ENCODE measurements at places on chromosomes 3 and 15. TPM values are rescaled to one million over a fixed set of nuclear protein-coding genes. Genes with fewer than 3 reads are reported as not detected.

- DNase-seq: peak; percentile 24
Measured at GRCh38 chr15:77034695-77035489, 36.0 kb downstream of the TSPAN3 start.

DNA sequence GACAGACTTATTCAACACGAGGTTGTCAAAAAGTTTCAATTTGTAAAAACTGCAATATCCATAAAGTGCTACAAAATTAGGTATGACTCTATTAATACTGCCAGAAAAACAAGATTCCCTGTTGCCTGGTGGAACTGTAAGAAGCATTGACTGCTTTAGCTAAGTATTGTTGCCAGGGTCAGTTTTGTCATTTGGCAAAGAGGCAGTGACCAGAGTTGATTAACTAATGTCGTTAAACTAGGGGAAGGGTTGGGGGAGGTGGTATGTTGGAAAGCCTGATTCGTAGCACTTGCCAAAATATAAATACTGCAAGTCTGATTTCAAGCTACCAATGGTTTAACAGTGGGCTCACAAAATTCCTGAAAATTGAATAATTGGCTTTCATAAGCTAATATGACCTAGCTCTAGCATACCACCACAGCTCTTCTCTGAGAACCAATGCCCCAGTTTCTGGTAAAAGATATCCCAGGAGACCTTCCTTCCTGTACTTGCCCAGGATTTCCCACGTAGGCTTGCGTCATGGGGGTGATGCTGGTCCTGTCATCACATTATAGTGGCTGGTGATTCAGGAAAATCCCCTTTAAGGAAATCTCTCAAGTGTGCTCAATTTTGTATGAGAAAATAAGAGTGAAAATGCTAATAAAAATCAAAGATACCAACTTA is 266.4 kb upstream of the TBC1D5 start:
- DNase-seq: no peak

CKMT1A gene
- 11.4 TPM for total RNA-seq

TBC1D23 gene
- 34.8 TPM for total RNA-seq

PLA2G4E gene
- total RNA-seq: 0.12 TPM

GRCh38 chr15:64500695-64501395 is 40.5 kb downstream of the ZNF609 start:
- no peak for DNase-seq

GRCh38 chr3:141643796-141644195 is 94.3 kb upstream of the RNF7 start:
- no peak for DNase-seq

DNA sequence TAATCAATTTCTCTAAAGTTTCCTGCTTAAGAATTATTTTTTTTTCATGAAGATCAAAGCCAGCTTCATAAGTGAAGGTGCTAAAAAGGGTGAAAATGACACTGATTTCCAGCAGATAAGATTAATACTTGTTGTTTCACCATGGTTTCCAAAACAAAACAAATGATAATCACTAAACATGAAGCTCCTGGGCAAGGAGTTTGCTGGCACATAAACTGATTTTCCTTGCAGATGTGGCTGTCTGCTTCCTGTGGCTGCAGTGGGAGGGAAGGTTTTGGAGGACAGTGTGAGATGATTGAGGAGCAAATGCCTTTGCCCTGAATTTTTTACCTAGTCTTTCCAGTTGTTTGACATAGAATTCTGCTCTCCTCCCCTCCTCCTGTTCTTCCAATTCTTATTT is 228.8 kb downstream of the DIPK2A start:
- no peak for DNase-seq

DNA sequence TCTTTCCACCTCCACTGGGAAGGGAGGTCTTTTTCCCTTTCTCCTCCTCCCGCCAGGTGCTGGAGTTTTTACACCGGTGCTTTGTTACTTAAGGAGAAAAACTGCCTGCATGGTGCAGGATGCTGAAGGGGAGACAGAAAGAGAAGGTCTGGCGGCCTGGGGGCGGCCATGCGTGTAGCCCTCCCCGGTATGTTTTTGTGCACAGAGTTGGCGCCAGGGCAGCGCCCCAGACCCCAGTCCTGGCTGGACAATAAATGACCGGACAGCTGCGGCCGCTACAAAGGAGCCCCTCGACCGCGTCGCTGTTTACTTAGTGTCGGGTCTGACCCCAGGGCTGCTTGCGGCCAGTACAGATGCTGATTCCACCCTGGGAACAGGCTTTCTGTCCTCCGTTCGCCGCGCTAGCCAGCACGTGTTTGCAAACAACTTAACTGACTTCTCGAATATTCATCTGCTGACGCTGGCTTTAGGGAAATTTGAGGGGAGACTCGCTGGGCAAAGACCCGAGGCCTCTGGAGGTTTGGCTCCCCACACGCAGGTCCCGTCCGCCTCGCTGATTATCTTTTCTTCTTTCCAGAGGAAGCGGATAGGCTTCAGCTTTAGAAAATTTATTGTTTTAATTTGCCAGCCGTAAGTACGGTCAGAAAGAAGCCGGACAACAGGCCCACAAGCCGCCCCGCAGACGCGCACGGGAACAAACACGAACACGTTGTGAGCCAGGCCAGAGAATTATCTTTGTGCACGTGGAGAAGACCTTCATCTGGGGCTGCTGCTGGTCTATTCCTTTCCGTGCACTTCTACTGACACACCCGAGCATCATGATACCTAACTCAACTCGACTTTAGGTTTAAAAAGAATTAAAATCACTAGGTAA is 46.9 kb downstream of the ZIC4 start:
- DNase-seq: no peak

DNA sequence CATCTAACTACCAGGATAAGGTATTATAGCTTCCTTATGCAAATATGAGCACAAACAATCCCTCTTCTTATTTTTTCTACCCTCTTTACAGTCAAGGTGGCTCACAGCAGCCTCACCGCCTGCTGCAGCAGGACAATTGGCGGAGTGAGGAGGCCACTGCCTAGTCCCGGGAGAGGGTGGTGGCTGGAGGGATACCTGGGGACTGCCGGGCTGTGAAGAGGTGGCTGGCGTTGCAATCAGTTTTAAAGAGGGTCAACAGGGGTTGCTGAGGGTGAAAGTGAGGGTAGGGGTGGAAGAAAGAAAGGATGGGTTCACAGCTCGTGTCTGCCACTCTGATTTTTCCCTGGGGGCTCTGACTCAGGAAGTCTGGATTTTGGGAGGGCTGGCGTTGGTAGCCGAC is 105.1 kb upstream of the SLC6A6 start:
- DNase-seq: no peak

- peak; percentile 70 for DNase-seq
Measured at GRCh38 chr3:10357592-10358308, 36.8 kb upstream of the SEC13 start.

GRCh38 chr15:78360367-78360801 is 20.2 kb downstream of the CRABP1 start:
- DNase-seq: no peak

Data from MCF 10A (cell line).